ENCODE measurements at places on chromosomes 13 and 19.

DNA sequence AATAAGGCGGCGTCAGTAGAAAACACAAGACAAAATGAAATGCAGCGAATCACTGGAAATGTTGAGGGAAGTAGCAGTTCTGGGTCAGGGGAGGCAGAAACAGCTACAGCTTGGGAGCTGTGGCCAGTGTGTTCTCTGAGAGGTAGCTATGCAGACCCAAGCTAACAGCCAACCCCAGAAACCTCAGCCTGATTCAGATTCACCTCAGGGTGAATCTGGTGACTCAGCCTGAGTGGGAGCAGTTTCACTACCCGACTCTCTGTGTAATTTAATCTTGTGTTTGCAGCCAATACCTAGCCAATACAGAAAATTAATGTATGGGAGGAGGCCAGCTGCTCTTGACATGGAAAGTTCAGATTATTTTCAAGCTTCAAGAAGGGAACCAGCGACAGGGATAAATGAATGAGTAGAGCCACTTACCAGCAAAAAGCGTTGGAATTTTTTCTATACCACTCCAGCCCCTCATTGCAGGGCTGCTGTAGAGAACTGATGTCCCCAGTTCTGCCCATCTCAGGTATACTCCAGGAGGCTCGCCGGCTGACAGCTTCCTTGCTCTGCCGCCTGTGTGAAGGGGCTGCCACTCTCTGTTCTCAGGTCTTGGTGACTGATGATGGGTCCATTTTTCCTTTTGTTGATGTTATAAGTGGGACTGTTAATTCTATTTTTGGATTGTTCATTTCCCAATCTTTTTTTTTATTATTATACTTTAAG is 8.9 kb downstream of the IGFL3 start:
- peak; percentile 73 for DNase-seq

DNA sequence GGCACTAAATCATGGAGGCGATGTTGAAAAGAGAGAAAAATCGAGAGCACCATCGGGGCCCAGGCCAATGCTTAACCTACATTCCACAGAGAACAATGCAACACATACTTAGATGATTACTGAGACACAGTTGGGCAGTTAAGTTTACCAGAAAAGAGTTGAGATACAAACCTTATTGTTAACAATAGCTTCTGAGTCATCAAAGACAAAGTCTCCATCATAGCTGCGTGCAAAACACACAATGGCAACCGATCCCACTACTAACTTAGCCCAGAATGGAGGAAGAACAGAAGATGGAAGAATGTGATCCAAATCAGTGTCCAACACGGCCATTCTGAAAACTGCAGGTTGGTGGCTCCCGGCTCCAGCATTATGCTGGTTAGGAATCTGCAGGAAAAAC is 6.2 kb downstream of the TMTC4 start:
- DNase-seq = peak; percentile 69

DNA sequence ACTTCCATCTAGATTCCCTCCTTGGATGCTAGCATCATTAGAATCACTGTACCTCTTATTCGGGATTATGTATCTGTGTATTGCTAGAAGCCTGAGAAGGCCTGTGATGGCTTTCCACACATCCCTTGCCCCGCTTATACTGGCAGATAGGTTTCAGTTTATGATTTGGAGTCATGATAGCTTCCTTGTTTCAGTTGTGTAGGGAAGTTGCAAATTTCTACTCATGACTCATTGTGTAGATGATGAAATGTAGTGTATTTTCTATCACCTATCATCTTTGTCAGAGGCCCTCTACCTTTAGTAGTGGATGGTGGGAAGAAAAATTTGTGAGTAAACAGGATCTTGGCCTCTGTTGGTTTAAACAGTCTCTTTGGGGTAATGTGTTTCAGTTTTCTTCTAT is 165.2 kb downstream of the GGACT start:
- DNase-seq = peak; percentile 41

DNA sequence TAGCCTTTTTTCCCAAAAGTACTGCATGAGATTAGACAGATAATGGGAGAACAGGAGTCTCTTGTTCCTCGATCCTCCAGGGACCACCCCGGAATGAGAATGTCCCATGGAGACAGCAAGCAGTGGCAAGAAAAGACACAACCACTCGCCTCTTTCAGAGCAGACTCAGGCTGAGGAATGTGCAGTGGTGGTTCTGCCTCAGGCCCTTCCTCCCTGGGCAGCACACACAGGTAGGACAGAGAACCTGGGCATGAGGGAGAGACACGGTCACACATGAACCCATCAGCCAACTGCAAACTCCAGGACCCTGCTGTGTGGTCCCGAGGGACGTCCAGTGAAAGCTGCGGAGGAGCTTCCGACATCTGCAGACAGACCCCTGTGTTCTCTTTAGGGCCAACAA is 31.0 kb downstream of the CRYL1 start:
- no peak for DNase-seq

GRCh38 chr13:46571909-46572595 is 19.1 kb downstream of the LRCH1 start:
- DNase-seq = no peak

DNA sequence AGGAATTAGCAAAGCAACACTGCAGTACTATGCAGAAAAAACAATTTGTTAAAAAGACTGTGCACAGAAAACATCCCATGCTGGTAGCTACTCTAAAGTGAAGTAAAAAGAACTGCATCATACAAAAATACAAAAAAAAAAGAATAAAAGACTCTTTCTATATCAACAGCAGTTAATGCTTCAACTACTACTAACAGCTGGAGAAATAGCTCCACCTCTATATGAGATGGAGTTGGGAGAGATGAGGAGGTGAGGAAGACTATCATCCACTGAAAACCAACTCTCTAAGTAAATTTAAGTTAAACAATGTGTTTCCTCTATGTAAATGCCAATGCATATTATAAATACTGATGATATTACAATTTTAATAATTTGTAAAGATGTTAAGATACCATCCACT is 1.8 kb downstream of the ZC3H13 start:
- no peak for DNase-seq

DNA sequence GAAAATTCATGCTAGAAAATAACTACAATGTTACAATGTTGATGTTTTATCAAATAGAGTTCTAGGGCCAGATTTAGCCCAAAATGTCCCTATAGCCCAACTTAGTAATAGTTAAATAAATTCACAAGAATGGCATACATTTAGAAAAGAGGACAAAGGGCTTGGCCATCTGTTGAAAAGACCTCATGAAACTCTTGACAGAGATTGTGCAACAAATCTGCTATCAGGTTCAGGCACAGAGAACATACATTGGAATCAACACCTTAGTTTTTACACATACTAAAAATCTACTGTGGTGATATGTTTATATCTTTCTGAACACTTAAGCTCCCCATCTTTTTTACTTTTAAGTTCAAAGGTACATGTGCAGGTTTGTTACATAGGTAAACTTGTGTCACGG is 298.3 kb upstream of the DACH1 start:
- no peak for DNase-seq

- DNase-seq = no peak
Measured at GRCh38 chr19:35048911-35049411, 7.4 kb downstream of the HPN start.

DNA sequence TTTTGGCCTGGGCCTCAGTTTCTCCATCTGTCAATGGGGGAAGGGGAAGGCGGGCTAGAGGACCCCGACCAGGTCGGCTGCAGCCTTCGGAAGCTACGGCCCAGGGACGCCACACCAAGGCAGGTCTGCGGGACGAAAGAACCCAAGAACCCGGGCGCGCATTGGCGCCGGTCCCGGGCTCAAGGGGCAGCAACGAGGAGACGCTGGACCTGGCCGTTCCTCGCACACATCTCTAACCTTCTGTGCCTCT is 739 bp upstream of the ILF3 start:
- no peak for DNase-seq

- peak; percentile 48 for DNase-seq
Measured at GRCh38 chr19:7978179-7978825, 27.1 kb downstream of the ELAVL1 start.

DNA sequence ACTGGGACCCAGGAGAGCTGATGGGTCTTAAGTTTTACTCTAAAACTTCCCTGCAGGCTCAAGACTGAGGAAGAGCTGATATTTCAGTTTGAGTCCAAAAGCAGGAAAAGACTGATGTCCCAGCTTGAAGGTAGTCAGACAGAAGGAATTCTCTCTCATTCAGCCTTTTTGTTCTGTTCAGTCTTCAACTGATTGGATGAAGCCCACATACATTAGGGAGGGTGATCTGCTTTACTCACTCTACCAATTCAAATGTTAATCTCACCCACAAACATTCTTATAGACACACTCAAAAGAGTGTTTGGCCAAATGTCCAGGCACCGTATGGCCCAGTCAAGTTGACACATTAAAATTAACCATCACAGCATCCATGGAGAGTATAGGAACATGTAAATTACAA is 173.5 kb downstream of the KCNRG start:
- DNase-seq = no peak

GRCh38 chr19:10593820-10594637 is 6.9 kb upstream of the AP1M2 start:
- no peak for DNase-seq

GRCh38 chr19:49564616-49565045 is 15.7 kb downstream of the NOSIP start:
- DNase-seq = no peak

GRCh38 chr13:107097916-107098315 is 530.0 kb upstream of the ARGLU1 start:
- DNase-seq = no peak

GRCh38 chr13:98619556-98619955 is 42.6 kb upstream of the STK24 start:
- no peak for DNase-seq

DNA sequence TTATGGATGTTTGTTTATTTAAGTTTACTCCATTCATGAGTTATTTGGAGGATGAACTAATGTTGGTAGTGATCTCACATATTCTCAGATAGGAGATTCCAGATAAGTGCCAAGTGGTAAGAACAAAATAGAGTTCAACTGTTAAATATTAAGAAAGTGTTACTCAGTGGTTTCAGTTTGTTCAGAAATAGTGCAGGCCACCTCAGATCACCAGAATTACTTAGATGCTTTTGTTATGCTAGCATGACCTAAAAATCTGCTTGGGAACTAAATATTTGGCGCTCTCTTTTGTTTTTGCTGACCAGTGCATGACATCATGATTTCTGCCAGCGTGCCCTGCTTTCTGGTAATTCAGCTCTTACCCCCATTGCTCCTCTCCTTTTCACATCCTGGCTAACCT is 15.6 kb downstream of the CLDN10 start:
- no peak for DNase-seq

DNA sequence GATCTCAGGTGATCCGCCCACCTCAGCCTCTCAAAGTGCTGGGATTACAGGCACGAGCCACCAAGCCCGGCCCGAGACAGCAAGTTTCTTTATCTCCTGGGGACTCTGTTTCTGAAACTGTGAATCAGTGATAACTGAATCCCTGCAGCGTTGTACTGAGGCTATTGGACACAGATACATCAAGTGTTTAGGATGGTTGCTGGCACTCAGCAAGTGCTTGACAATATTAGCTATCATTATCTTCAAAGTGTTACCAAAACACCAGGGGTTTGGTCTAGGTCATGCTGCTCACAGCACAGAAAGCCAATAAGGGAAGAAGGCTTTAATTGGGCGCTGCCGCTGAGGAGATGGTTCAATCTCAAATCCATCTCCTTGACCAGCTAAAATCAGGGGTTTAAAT is 20.5 kb upstream of the PNMA8C start:
- DNase-seq = no peak

- DNase-seq = no peak
Measured at GRCh38 chr13:48220592-48220980, 12.4 kb upstream of the ITM2B start.

GRCh38 chr13:73235385-73235784 is 176.6 kb downstream of the KLF5 start:
- DNase-seq = no peak

- DNase-seq = no peak
Measured at GRCh38 chr13:36248700-36249099, 34.3 kb upstream of the SOHLH2 start.

- no peak for DNase-seq
Measured at GRCh38 chr19:13208672-13209483, 58.7 kb downstream of the IER2 start.

DNA sequence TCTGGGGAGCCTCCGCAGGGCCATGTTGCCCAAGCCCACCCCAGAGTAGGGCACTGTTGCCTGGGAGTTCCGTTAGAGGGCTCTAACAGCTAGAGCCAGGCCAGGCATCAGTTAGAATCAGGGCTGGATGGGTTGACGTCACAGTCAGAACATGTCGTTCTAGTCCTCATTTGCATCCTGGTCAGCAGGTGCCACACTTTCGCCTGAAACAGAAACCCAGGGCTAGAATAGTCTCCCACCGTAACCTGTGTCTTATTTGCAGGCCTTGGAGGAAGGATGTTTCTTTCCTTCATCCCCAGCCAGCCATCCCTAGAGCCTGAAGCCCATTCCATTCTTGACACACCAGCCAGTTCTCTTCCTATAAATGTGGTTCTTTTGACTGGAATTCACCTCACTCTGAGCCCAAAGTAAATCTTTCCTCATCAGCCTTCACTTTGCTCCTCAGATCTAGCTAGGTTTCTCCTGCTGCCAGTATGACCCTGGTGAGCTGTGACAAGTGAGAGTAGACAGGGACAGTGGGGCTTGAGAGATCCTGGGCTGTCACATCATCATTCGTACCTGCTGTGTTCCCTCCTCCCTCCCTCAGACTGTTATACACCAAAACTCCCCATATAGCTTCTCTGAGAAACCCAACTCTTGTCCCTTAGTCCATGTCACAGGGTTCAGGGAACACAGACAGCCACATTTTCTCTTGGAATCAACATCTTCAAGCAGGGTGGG is 12.2 kb upstream of the CCDC97 start:
- no peak for DNase-seq

DNA sequence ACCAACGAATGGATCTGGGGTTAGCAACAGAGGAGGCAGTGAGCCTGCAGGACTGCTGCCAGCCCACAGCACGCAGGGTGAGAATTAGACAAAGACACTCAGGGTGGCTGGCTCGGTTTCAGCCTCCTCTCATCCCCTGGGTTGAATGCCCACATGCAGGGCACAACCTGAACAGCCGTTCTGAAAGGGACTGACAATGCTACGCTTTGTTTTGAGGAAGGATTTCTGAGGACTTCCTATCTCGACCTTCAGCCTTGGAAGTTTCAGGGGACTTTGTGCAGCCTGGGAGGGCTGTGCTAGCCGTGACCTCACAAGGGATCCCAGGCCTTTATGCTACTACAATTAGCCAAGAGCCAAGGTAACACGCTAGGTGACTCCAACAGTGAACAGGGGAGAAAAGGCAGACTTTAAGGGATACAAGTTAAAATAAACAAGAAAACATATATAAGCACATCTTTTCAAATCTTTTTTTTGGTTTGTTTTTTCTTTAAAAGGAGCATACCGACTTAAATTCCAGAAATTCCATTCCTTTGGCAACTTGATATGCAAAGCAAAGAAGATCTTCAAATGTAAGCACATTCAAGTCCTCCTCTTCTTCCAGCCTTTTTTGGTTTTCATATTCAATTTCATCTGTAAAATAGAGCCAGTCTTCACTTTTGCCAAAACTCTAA is 34.5 kb upstream of the URAD start:
- no peak for DNase-seq

DNA sequence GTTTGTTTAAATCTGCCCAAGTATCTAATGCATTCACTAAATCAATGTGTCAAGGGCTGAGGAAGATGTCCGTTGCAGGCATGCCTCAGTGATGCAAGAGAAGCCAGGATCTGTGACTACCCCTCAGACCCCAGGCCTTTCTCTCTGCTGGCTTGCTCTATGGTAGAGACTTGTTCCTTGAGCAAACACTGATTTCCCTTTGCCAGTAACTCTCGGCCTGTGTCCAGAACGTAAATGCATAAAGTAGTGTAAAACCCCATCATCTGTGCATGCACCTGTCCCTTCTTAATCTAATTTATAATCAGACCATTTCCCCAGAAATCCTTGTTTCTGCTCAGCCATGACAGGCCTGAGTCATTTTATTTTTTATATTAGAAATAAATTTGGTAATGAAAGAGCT is 28.7 kb upstream of the FRY start:
- DNase-seq = no peak

GRCh38 chr19:2690856-2691255 is 11.6 kb downstream of the GNG7 start:
- DNase-seq = no peak
